Articular chondrocyte of knee joint (primary cell): ENCODE measurements at places on chromosomes 5 and 9. TPM values are rescaled to one million over a fixed set of nuclear protein-coding genes. Genes with fewer than 3 reads are reported as not detected.

The PLAC8L1 gene
- not detected in 2 replicates for total RNA-seq

The FSD1L gene
- 6.9 and 8.6 TPM in 2 replicates for total RNA-seq

The SEC24A gene
- total RNA-seq = 38.5 and 42.2 TPM in 2 replicates

The WDR31 gene
- total RNA-seq = 2.9 and 3.2 TPM in 2 replicates
